ENCODE measurements at places on chromosomes 11 and 22.

DNA sequence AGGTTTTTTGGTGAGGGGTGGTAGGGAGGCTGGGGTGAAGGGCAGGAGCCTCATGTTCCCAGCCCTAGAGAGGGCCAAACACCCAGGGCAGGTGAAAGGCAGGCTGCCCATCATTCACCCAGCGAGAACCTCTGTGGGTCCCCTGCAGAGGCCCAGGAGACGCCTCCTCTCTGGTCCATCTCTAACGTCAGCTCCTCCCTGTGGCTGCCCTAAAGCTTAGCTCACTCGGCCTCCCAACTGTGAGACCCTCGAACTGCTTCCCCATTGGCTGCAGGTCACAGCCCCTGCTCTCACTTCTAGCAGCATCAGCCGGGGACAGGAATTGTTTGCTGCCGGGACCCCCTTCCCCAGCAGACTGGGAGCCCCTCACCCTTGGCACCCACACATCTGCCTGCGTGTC lies 615 bp upstream of the NFAM1 start:
- DNase-seq = no peak

GRCh38 chr11:22938691-22939090 lies 78.4 kb upstream of the CCDC179 start:
- no peak for DNase-seq

GRCh38 chr11:66042227-66042995 lies 6.5 kb downstream of the GAL3ST3 start:
- DNase-seq = no peak

DNA sequence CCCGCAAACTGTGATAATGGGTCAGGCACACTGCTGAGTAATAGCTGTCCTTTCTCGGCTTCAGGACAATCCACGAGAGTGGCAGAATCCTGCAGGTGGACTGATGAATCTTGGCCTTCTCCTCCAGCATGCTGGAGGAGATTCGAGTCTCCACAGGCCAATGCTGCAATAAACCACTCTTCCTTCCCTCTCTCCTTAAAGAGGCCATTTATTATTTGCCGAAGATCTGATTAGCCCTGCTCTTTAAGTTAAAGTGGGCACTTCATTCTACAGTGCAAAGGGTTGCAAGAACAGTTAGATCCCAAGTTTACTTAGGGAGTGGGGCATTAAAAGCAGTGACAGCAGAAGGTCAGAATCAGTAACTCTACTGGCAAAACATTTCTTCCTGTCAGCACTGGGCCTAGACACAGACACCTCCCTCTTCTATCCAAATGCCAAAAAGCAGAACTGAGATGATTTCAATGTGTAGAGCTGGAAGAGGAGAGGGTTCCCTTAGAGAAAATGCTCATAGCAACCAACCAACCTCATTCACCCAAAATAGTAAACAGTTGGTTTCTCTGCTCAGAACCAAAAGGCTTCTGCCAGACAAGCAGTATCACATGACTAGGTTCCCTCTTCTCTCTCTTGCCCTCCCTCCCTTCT lies 121.7 kb downstream of the SGSM3 start:
- DNase-seq = no peak

DNA sequence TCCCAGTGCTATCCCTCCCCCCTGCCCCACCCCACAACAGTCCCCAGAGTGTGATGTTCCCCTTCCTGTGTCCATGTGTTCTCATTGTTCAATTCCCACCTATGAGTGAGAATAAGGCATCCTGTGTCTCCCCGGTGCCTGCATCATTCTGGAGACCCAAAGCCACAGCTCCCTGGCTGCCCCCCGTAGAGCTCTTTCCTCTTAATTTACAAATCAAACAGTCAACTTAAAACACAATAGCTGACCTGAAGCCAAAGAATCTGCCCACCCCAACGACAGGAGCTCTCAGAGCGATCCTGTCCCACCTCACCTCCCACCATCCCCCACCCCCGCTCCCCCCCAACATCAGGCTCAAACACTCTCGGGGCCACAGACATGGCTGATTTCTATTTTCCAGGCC lies 558.3 kb downstream of the BRD1 start:
- no peak for DNase-seq

DNA sequence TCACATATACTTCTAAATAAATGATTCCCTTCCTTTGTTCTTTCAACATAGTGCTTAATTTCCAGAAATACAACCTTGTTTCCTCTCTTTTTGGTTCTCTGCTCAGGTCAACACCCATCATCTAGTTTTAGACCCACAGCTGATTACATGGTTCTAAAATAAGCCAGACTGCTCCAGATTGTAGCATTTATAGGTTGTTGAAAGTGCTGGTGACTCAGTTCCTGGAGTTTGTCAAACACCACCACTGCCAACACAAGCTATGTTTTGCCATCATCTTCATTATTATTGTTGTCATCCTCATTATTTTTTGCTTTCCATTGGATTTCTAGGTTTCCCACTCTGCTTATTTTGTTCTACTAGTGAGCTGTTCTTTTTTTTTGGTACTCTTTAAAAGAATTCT lies 22.3 kb upstream of the MMP20 start:
- DNase-seq = no peak

DNA sequence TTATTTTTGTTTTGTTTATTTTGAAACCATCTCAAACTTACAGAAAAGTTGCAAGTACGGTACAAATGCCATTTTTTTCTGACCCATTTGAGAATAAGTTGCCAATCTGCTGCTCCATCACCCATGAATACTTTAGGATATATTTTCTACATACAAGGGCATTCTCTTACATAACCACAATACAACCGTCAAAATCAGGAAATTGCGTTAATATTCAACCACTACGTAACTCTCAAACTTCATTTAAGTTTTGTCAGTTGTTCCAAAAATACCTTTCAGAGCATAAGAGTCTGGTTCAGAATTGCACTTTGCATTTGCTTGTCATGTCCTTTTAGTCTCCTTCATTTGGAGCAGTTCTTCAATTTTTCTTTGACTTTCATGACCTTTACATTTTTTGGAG lies 194.3 kb upstream of the BDNF start:
- no peak for DNase-seq

DNA sequence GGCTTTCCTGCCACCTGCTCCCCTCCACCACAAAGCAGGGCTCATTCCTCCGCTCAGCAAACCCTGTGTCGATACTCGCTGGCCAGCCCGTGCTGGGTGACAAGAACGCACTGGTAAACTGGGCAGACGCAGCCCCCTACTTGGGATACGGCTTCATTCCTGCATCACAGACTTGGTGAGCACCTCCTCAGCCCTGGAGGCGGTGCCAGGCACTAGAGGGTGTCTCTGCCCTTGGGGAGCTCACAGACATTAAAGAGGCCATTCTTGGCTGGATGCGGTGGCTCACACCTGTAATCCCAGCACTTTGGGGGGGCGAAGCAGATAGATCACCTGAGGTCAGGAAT lies 6.0 kb downstream of the ZDHHC24 start:
- DNase-seq = no peak
